Mammary epithelial cell (primary cell): ENCODE measurements at places on chromosomes 5 and 9.

DNA sequence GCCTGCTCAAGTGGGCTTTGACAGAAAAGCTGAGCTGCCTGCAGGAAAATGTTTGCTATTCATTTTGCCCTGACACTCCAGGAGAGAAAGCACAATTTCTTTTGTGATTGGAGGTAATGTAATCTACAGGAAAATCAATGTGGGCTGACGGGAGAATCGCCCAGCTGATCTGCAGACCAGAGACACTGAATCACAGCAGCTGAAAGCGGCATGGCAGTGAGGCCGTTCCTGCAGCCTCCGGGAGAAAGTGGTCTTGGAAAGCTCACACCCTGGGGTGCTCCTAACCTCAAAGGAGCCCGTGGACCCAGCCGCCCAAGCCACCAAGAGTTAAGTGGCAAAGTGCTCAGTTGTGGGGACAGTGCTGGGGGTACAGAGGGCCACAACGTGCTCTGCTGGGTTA lies 593.6 kb downstream of the BNC2 start:
- DNase-seq = no peak

- no peak for DNase-seq
Observed at GRCh38 chr5:80885396-80886000, 74.7 kb upstream of the RASGRF2 start.

- no peak for DNase-seq
Observed at GRCh38 chr9:12955510-12956163, 180.8 kb downstream of the LURAP1L start.

- DNase-seq = peak; percentile 49
Observed at GRCh38 chr9:99905833-99906402, 536 bp upstream of the STX17 start.

DNA sequence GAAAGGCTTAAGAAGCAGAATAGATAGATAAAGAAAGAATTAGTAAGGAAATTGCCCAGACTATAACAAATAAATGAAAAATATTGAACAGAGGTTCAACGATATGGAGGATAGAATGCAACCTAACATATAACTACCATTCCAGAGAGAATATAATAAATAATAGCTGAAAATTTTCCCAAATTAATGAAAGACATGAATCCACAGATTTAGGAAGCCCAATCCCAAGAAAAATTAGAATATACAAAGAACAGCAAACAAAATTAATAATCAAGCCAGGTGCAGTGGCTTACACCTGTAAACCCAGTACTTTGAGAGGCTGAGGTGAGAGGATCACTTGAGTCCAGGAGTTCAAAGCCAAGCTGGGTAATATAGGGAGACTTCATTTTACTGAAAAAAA lies 27.8 kb upstream of the FNIP1 start:
- no peak for DNase-seq

GRCh38 chr5:102668220-102668932 lies 86.7 kb upstream of the PAM start:
- DNase-seq = no peak

GRCh38 chr5:90934091-90934719 lies 375.6 kb downstream of the ADGRV1 start:
- DNase-seq = no peak

DNA sequence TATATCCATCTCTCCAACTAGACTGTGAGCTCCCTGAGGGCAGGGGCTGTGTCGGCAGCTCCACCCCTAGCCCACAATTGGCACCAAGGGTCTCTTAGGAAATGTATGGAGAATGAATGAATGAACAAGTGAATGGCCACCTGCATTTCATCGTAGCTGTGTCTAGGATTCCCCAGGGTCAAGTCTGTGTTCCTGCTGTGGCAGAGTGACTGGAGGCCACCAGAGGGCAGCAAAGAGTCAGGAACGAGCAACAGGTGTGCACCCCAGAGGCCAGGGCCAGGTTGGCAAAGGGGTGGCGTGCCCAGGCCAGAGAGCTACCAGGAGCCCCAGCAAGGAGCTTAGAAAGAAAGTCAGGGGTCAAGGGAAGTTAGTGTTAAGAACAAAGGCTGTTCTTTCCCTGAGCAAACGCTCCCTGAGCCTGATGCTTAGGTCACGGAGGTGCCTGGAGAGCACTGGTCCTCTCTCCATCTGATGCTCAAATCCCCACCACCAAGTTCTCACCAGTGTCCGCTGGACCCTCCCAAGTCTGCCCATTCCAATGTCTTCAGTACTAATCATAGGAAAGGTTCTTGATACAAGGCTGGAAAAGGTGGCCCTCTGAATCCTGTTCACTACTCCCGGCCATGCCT lies 160.7 kb downstream of the PAX5 start:
- DNase-seq = peak; percentile 40

DNA sequence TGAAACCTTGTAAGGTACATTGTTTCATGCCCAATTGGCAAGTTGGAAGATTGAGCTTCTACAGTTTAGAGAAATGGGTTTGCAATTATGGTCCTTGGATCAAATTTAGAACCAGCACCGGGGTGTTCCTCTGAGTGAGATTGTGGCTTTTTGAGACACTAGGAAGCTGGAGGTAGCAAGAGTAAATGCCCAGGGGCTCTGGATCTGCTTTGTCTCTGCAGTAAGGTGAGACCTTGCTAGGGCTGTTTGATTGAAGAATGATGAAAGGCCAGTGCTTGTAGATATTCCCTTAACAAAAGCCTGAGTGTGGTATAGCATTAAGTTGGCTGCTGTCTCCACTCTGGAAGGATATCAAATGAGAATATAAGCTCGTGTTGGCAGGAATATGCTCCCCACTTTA lies 36.0 kb downstream of the WWC1 start:
- DNase-seq = no peak

- no peak for DNase-seq
Observed at GRCh38 chr5:36691696-36692371, 85.4 kb downstream of the SLC1A3 start.

DNA sequence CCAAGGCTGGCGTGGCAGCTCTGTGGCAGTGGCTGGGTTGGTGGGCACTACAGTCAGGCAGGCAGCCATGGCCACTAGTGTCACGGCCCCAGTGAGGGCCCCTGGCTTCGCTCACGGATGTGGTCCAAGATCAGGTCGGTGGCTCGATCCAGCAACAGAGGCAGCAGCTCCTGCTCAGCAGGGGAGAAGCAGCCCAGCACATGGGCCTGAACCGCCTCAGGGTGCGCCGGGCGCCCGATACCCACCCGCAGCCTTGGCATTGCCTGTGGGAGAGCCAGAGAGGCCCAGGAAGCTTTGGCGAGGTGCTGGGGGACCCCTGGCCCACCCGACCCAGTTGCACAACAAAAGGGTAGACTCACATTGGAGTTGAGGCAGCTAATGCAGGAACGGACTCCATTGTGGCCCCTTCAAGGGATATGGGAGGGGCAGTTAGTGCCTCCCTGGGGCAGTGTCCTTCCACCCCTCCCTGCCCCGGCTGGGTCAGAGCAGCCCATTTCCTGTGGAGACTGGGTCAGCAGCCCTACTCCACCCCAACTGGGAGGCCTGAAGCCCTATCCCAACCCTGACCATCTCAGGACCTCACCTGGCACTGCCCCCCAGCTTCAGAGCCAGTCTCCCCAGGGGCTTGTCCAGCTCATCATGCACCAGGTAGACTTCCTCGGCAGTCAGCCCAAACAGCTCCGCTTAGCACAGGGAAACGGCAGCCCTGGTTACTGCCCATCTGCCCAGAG lies 1.3 kb downstream of the PTRH1 start:
- DNase-seq = no peak

DNA sequence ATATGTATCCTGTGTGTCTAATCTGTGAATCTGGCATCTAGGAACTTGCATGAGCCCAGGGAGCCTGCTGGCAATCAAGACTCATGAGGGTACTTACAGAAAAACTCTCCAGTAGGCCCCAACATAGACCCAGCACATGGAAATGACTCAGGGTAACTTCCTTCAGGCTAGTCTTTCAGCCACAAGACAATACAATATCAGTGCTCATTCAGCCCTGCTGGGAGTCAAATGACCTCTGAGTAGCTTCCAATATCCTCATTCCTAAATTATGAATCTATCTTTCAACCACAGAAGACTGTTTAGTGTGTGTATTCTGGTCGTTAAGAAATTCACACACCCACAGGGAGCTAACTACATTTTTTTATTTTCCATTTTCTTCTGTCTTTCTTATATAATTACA lies 1273.0 kb downstream of the EFNA5 start:
- peak; percentile 98 for DNase-seq

- DNase-seq = peak; percentile 100
Observed at GRCh38 chr9:23826120-23826629, at the start of gene ELAVL2. ELAVL2 (minus strand) TSS chr9:23826240; CDS start chr9:23762234, 64,006 bp downstream.

DNA sequence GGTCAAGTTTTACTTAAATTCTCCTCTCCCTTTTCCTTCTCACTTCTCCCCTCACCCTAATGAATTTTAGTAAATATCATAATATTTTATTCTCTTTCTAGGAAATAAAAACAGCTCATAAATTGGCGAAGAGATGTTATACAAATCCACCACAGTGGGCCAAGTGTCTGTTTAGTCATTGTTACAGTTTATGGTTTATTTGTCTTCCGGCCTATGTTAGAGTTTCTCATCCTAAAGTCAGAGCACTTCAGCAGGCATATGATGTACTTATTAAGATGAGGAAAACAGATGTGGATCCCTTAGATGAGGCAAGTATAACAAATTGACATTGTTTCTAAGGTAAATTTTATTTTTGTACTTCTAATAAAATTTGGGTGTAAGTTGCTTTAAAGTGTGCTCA lies 48.2 kb downstream of the RPS6 start:
- no peak for DNase-seq

DNA sequence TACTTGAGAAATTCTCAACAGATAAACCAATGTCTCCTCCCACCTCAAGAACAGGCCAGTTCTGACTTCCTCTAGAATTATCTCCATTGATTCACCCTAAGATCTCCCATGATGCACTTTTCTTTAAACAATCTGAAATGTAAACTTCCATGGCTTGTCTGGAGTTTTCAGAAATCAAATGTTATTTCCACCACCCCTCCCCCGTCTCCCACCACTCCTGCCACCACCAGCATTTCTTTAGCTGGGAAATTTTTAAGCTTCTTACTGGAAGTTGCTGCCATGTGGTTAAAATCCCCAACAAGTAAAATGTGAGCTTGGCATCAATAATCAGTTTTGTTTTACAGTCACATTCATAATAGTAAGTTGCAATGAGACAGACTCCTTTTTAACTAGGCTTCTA lies 32.8 kb upstream of the BASP1 start:
- DNase-seq = no peak

- DNase-seq = no peak
Observed at GRCh38 chr5:178326374-178326715, 93.7 kb upstream of the PHYKPL start.

- DNase-seq = no peak
Observed at GRCh38 chr9:111794835-111795556, at the start of gene SHOC1. SHOC1 (minus strand) TSS chr9:111794937; CDS start chr9:111791418, 3,519 bp downstream.

DNA sequence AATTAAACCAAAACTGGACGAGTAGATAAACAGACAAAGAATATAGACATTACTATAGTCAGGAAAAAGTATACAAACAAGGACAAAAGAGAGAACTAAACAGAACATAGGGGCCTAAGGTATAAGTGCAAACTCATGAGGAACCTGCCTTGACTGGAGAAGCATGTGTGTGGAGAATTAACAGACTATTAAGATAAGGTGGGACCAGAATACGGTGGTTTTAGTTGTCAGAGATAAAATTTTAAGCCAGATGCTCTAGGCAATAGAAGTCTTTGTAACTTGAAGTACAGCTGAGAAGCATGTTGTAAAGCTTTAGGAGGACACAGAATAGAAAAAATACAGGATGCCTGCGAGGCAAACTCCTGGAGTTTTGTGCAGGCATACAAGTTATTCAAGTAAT lies 707.1 kb downstream of the PTPRD start:
- DNase-seq = no peak

GRCh38 chr5:98109561-98110006 lies 663.9 kb upstream of the RGMB start:
- DNase-seq = peak; percentile 72

- no peak for DNase-seq
Observed at GRCh38 chr5:173243831-173244305, 8.9 kb upstream of the NKX2-5 start.

- DNase-seq = no peak
Observed at GRCh38 chr9:128215491-128216409, 12.6 kb downstream of the DNM1 start.

- no peak for DNase-seq
Observed at GRCh38 chr5:139180850-139181249, 17.3 kb downstream of the SIL1 start.

DNA sequence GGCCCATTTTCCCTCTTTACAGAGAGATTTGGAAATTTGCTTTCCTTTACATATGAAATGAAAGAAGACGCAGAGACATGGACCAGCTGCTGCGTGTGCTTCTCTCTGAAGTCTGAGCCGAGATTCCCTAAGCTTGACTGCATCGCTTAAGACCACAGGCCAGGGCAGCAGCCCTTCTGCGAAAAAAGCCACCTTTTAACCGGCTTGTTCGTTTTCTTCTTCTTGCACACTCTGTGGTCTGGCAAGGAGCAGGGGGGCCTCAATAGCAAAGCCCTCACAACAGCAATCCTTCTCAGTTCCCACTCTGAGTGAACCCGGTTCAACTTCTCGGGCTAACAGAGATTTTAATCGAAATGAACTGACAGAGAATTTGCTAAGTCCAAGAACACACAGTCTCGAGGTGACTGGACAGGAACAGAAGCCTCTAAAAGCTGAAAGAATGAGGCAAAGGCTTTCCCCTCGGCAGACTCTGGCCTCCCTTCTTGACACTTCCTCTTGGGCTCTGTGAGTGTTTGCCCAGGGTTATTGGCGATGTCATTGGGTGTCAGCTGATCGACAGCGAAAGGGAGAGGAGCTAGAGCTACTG lies 512.9 kb upstream of the KLF4 start:
- DNase-seq = no peak

DNA sequence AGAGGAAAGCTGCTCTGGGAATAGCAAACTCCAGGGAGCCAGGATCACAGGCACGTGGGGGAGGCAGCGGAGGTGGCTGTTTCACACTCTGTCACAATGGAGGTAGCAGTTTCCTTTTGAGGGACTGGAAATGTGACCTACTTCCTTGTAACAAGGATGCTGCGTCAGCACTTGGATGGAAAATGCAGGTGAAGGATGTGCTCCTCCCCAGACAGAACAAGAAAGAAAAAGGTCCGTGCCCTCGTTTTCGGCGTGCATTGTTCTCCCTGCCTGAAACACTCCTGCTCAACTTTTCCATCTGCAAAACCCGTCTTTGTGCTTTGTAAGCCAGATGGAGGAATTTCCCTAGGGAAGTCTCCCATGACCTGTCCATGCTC lies 55.1 kb upstream of the SH3PXD2B start:
- DNase-seq = no peak

DNA sequence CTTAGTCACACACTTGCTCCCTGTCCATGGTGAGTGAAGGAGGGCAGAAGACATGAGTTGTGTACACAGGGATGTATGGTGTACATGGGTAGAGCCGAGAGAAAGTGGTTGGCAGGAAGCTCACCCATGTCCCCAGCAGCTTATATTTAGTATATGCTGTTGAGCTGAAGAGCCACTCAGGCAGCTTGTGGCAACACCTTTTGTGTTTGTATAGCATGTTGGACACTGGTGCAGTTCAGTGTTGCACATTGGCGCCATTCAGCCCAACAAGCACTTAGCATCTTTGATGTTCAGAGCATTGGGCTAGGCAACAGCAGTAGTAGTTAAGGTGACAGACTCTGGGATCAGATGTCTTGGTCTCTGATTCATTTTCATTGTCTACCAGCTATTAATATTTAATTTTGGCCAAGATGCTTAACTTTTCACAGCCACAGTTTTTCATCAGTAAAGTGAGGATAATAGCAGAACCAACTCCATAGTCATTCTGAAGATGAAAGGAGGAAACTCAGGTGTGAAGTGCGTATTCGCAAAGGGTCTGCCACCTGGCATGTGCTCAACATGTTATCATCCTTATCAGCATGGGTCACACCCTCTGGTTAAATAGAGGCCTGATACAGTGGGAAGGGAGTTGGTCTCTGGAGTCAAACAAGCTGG lies 184.8 kb downstream of the NR3C1 start:
- no peak for DNase-seq
